Activated CD8-positive, alpha-beta memory T cell treated with anti-CD3 and anti-CD28 coated beads for 1 hour (primary cell): ENCODE measurements at places on chromosomes 6 and 20.

DNA sequence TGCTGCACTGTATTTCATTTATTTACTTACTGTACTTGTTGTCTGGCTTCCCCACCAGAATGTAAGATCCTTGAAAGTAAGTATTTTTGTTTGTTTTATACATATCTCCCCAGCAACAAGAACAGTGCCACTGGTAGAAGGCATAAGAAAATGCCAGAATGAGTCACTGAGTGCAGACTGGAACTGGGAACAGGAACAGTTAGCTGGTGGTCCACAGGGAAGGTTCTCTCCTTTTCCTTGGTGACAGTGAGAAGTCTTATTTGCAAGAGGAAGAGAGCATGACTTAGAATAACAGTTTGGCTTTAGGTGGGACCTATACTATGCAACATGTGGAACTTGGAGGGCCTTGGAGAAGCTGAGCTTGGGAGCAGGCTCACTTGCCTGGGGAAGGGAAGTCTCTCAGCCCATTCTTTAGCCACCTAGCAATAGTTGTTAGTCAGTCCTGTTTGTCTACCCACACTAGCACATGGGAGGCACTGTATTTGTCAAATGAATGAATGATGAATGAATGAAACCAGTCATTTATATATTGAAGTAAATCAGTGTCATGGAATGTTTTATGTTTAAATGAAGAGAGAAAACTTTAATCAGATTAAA, 203.5 kb downstream of the KCNQ5 start:
- DNase-seq = no peak

GRCh38 chr6:126747728-126748540, 370.5 kb upstream of the RSPO3 start:
- DNase-seq = no peak

DNA sequence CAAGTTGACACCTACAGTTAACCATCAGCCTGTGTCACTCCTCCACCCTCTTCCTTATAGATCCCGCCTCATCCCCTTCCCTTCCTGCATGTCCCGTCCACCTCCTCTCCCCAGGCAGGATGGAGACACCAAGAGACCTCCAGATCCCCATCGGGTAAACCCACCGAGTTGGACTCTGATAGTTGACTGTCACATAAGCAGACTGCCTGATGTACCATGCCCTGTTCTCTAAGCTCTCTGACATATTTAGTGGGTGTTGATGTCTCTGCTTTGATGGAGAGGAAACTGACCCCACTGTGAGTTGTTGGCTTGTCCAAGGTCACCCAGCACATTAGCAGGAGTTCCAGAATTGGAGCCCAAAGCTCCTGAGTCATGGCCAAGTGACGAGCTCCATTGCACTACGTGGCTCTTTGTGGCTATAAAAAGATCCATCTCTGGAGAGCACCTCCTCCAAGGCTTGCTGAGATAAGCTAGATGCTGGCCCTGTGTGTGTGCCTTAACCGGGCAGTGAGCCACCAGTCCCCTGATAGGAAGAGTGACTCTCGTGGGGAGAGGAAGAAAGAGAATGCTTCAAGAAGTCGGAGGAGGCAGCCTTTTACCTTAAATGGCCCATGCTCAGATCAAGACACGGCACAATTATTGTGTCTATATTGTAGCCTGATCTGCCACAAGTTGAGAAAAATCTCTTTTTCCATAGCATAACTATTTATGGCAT, 236.0 kb upstream of the ECI2 start:
- no peak for DNase-seq

- no peak for DNase-seq
Measured at GRCh38 chr6:131159578-131159977, 24.3 kb downstream of the AKAP7 start.

- DNase-seq = no peak
Measured at GRCh38 chr6:7642791-7643190, 52.8 kb downstream of the SNRNP48 start.

GRCh38 chr20:5095931-5096330, 23.8 kb downstream of the PCNA start:
- no peak for DNase-seq
